ENCODE measurements at places on chromosomes 5 and 9.

- DNase-seq: no peak
Measured at GRCh38 chr9:14311171-14311949, 2.6 kb downstream of the NFIB start.

GRCh38 chr9:20848490-20848889, 164.4 kb downstream of the FOCAD start:
- no peak for DNase-seq

DNA sequence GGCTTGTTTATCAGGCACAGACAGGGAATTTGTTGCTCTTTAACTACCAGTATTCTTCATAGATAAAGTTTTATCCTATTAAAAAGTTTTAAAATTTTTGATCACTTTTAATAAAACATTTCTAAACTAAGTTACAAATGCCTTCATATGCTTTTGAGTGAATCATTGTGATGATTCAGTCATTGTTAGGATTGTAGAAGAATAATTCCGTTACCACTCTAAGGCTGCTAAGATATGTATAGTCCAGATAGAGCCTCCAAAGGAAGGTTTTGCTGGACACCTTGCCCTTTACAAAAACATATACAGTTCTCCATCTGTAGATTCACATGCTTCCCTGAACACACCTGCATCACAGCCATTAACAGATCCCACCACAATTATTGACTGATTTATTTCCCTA, 233.7 kb downstream of the SPOCK1 start:
- no peak for DNase-seq

DNA sequence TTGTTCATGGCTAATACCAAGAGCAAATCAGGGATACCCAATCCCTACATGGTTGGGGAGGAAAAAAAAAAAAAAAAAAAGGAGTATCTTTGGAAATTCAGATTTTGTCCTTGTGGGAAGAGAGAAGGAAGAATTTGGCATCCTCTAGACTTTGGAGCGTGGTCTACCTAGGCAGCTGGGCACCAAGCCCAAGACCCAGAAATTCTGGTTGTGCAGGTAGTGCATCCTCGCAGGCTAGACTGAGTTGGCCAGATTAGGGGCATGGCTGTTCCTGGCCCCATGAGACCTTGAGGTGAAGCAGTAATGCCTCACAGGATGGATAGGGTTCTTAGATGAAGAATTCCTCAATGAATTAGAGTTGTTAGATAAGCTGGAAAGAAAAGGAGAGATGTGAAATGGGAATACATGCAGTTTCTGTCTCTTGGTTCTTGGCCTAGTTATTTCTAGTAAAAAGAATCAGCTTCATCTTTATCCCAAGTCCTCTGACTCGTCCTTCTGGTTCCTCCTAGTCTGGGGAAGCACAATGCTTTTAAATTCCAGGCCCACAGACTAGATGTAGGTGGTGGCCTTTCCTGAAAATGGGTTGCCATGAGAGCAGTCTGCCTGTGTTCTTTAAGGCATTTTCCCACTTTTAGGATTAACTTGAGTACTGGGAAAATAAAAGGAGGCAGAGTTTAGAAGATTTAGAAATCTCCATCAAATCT, 140.5 kb upstream of the RUSC2 start:
- no peak for DNase-seq

DNA sequence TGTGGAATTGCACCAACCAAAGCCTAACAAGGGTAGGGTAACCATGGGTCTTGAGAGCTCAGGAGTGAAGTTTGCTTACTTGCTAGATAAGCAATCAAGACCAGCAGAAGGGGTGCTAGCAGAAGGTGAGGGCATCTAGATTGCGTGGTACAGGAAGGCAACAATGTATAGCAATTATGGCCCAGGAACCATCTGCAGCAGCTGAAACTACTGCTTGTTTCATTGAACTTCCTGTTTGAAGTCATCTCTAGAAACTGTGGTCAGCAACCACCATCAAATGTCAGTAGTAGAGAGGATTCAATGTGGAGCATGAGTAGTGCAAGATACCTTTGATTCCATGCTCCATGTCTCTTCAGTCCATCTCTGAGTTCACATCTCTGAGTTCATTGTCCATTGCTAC, 462.1 kb upstream of the GRAMD2B start:
- DNase-seq: no peak

DNA sequence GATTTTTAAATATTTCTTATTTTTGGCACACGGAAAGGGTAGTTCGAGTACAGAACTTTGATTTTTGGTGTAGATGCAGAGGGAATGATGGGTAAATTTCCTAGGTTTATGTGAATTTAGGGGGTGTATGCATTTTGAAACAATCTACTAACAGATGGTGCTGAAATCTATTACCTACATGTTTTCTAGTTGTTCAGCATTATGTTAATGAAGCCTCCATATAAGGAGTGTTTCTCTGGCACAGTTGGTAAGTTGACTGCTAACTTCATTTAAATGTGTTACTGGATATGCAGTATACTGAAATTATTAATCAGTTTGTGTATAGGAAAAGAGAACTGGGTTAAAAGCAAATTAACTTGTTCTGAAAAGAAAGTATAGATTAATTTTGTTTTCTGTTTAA, 17.5 kb downstream of the SUB1 start:
- DNase-seq: peak; percentile 62

DNA sequence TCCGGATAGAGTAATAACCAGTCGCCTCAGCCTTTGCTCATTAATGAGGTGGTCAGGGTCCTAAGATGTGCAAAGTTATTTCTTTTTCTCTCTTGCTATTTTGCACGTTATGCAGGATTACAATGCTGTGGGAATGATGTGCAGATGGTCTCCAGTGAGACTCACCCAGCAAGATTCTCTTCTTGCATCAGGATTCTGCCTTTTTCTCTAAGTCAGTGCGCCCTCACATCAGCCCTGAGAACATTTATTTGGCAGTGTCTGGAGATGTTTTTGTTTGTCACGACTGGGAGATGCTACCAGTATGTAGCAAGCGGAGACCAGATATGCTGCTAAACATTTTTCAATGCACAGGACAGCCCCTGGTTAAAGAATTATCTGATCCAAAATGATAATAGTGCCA, 280.3 kb upstream of the WWC1 start:
- DNase-seq: no peak

GRCh38 chr5:16313761-16314160, 134.2 kb upstream of the MARCHF11 start:
- DNase-seq: no peak

DNA sequence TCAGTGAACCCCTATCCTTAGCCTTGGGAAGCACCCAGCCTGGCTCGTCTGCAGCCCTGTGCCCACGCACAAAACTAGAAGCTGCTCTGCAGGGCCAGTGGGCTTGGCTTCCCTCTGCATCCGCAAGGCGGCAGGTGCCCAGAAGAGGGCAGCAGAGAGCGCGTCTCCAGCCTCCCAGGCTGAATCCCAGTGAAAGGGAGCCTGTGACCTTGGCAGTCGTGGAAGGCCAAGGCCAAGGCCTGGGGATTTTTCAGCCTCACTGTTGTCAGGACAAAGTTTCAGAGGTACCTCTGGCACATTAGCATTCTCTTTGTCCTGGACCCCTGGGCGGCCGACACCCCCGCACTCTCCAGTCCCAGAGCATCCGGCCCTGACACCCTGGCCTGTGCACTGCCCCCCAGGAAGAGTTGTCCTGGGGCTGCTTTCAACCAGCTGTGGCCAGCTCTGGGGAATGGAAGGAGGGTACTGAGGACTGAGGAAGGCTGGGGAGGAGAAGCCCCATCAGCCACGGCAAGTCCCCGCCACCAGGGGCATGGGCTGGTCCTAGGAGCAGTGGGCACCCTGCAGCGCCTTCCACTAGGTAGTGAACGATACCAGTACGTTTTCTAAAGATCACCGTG, 63.6 kb upstream of the IL17B start:
- DNase-seq: peak; percentile 12

DNA sequence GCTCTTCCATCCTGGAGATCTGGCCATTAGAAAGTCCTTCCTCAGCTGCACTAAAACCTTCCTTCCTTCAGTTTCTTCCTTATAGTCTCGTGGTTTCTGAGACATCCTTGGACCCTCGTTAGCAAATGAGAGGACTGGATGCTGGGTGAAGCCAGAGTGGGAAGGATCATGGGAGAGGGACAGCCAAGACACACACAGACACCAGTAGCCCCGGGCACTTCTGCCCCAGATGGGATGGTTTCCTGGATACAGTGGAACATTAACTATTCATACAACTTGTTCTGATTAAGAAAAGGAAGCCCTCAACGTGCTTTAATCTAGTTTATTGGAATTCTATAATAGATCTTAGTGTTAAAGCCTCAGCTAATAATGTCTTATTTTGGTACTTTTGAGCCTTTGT, 125.5 kb downstream of the SEC61B start:
- DNase-seq: no peak

GRCh38 chr9:8627976-8628679, 828.5 kb upstream of the DMAC1 start:
- no peak for DNase-seq

DNA sequence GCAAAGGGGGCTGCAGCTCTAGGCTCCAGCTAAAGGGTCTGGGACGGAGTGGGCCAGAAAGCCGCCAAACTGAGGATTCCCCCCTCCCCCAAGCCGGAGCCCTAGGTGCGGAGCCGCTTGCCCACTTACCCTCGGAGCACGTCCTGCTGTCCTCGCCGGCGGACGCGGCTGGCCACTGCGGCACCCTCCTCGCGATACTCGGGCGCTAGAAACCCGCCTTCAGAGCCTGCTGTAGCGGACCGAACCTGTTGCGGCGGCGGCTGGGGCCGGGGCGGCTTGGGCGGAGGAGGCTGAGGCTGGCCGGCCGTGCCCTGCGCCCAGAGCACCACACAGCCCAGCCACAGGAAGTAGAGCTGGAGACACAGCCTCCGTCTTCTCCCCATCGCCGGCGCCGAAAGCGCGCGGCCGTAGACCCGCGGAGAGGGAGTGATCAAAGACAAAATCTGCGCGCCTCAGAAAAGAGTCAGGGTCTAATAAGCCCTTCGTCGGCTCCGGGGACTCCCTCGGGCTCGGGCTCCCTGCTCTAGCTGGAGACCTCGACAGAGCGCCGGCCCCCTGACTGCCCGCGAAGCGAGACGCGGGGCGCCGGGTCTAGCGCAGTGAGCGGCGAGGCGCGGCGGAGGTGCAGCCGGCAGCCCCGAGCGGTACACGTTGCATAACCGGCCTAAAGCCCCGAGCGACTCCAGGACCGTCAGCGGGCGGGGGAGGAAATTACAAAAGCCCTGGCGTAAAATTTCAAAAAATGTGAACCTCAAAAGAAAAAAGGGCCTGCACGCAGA, 635 bp downstream of the FBN2 start:
- no peak for DNase-seq

DNA sequence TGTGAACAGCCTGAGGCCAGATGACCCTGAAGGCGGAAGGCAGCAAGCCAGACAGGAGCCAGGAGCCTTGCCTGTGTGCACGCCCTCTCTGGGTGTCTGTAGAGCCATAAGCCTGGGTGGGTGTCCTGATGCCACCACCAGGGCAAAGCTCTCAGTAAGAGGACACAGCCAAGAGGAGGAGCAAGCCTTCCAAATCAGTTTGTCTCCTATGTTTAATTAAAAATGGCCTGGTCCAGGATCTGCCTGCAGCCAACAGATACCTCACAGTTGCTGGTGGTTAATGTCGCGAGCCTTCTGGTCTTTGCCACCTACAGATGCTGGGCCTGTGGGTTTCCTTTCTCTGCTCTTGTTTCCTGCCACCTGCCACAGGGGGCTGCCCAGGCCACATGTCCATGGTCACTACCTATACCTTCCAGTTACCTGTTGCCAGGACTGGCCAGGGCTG, 56.9 kb downstream of the SYK start:
- DNase-seq: no peak

DNA sequence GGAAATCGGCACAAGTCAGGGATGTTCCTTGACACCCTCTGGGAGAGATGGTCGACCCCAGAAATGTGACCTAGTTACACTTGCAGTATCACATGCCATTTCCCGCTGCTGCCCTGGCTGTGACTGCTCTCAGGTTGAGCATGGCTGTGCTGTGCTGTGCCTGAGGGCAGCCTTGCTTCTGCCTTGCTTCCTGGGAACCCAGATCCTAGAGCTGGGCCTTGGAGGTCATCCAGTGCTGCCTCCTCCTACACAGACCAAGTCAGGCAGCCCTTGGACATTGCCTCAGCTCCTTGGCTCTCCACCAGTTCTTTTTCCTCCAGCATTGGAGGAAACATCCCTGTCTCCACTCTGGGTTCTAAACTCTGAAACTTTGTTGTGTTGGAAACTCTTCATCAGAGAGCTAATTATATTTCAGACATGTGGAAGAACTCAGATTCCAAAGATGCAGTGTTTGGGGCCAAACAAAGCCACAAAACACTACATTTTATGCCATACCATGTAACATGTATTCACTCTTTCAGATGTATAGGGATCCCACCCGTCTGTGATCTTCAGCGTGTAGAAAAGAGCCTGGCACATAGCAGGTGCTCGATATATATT, 6.1 kb downstream of the MAMDC2 start:
- no peak for DNase-seq

DNA sequence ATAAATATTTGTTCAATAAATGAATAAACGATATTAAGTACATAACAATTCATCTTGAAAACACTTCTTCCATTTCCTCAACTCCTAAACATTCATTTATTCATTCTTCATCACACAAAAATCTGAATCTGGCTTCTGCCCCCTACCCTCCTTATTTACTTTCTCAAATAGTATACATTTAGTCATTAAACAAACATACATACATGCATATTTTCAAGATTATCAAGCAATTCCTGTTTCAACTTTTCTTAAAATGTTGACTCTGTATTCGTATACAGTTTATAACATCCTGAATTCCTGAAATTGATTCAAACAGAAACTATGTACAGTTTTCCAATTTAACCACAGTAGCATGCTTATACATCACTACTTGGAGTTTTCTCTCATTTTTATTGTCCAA, 129.0 kb downstream of the MUSK start:
- no peak for DNase-seq

DNA sequence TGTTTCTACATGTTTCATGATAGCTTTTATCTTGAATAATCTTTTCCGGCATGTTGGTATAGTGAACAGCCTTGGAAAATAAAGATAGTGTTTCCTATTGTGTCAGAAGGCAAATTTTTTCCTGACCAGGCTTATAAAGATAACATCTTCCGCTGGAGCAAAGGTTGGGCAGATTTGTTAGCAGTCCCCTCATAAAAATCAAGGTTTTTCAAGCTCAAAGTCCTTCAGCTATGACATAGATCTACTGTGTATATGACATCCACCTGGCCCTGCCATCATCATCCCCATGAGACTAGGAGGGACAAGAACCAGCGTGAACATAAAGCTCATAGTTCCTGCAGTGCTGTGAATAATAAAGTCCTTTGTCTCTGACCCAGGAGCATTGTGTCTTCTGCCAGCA, 30.4 kb upstream of the OTULINL start:
- no peak for DNase-seq

DNA sequence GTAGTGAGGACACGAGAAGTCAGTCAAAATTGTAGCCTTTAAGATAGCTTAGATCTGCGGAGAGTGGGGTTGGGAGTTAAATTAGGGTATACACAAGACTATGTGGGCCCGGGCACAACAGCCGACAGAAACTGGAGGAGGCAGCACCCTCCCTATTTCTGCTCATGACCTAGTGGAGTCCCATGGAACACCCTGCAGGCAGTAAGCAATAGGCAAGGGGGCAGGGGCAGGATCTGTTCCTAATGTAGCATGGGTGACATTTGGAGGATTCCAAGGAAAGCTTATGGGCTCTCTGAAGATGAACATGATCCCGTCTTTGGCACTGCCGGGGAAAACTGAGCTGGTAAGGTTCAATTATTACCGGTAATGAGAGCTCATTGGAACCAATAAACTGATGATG, 67.0 kb downstream of the FEM1C start:
- DNase-seq: no peak

GRCh38 chr5:72608297-72608696, 101.1 kb upstream of the ZNF366 start:
- no peak for DNase-seq

- no peak for DNase-seq
Measured at GRCh38 chr5:116546033-116546742, 28.4 kb downstream of the SEMA6A start.

GRCh38 chr9:136860529-136860928, 5.6 kb downstream of the EDF1 start:
- no peak for DNase-seq

Measured in NCI-H2171 treated with DMSO at 0.1 percent for 48 hours (cell line).